ENCODE measurements at places on chromosomes 1 and 21. TPM values are rescaled to one million over a fixed set of nuclear protein-coding genes. Genes with fewer than 3 reads are reported as not detected.

The RABIF gene
- 5.4 TPM for total RNA-seq

GRCh38 chr1:2249559-2249906 lies 21.4 kb downstream of the SKI start:
- no peak for DNase-seq
- no peak overlapping the region for H3K27ac ChIP-seq
- H3K4me1 ChIP-seq, result peaks cover 13% of the 10 kb centered on the region
- no peak overlapping the region for H3K4me3 ChIP-seq

- no peak overlapping the region for H3K4me3 ChIP-seq
- H3K4me1 ChIP-seq, result peaks cover 11% of the 10 kb centered on the region
- H3K27ac ChIP-seq, result no peak overlapping the region
- H3K27me3 ChIP-seq, result no peaks in the 10 kb centered on the region
These were observed 29.8 kb upstream of the ZBTB21 start for GRCh38 chr21:42039911-42040351.

GRCh38 chr1:88731475-88732269 lies 47.6 kb downstream of the PKN2 start:
- no peak overlapping the region for H3K4me3 ChIP-seq
- no peaks in the 10 kb centered on the region for H3K27me3 ChIP-seq
- no peak for DNase-seq
- H3K36me3 ChIP-seq, result no peaks in the 10 kb centered on the region
- H3K4me1 ChIP-seq, result no peaks in the 10 kb centered on the region

- no peak for DNase-seq
- H3K4me1 ChIP-seq, result peaks cover 6% of the 10 kb centered on the region
- no peaks in the 10 kb centered on the region for H3K27me3 ChIP-seq
- no peaks in the 10 kb centered on the region for H3K36me3 ChIP-seq
- no peak overlapping the region for H3K4me3 ChIP-seq
- no peak overlapping the region for H3K27ac ChIP-seq
These were observed 20.5 kb downstream of the PLA2G4A start for GRCh38 chr1:186849271-186849671.
